T-helper 9 cell (primary cell): ENCODE measurements at places on chromosomes 5 and 9.

GRCh38 chr5:75510417-75510835, 1.0 kb downstream of the CERT1 start:
- DNase-seq, result no peak

DNA sequence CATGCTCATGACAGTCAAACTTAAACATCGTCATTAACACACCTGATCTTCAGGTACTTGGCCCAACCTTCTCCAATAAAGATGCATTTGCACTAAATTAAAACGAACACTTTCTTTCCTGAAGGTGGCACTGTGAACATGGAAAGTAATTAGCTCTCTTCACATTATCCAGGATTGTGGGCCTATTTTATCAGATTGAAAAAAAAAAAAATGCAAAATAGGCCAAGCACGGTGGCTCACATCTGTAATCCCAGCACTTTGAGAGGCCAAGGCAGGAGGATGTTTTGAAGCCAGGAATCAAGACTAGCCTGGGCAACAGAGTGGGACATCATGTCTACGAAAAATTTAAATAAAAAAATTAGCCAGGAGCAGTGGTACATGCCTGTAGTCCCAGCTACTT, 14.4 kb upstream of the CDC20B start:
- no peak for DNase-seq

GRCh38 chr9:133971981-133972941, 19.9 kb downstream of the VAV2 start:
- no peak for DNase-seq

DNA sequence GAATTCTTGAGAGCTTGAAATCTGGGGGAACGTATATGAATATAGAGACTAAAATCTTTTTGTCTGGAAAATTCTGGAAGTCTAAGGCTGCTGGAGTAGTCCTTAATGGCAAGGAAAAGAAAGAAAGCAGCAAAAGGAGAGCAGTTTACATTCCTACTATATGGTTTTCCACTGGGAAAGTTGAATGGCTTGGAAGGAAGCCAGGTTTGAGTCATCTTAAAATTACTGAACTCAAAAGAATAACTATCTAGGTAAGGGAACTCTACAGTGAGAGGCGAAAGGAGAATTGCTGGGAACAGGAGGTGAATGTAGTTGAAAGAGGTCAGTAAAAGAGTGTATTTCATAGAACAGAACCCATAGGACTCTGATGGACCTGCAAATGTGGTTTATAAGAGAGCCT, 258.1 kb upstream of the EDIL3 start:
- DNase-seq, result no peak

DNA sequence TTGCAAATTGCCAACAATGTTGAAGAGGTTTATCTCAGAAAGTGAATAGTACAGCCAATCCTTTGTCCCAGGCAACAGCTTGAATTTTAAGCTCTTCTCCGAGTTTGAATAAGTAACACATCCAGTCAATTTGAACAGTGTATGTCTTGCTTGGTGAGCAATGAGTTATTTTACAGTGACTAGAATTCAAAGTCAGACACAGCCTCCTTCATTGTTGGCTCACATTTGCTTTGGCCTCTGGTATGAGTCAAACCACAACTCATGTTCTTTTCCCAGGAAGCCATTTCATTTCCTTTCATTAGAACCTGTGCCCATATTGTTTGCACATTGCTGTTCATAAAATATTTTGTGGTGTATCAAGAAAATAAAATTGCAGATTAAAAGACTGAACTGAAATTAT, 622.0 kb upstream of the DAB2 start:
- no peak for DNase-seq

DNA sequence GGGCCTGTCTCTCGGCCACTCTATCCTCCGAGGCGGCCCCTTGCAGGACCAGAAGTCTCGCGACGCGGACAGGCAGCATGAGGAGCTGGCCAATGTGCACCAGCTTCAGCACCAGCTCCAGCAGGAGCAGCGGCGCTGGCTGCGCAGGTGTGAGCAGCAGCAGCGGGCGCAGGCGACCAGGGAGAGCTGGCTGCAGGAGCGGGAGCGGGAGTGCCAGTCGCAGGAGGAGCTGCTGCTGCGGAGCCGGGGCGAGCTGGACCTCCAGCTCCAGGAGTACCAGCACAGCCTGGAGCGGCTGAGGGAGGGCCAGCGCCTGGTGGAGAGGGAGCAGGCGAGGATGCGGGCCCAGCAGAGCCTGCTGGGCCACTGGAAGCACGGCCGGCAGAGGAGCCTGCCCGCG, 283.5 kb downstream of the ARHGEF28 start:
- DNase-seq, result no peak

DNA sequence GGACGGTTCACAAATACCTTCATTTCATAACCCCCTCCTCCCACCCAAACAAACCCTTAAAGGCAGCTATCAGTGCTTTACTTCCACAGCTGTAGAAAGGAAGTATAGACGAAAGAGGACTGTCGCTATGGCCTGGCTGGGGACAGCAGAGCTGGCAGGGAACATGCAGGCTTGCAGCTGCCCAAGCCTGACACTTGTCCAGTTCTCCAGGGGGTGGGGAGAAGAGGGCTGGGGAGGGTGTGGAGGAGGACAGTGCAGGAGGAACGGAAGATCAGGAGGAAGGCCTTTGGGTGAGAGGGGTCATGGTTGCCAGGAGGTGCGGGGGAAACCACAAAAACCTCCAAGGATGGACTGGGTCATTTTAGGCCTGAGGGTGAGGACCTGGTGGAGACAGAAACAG, 25.9 kb downstream of the ARPC5L start:
- DNase-seq, result no peak

DNA sequence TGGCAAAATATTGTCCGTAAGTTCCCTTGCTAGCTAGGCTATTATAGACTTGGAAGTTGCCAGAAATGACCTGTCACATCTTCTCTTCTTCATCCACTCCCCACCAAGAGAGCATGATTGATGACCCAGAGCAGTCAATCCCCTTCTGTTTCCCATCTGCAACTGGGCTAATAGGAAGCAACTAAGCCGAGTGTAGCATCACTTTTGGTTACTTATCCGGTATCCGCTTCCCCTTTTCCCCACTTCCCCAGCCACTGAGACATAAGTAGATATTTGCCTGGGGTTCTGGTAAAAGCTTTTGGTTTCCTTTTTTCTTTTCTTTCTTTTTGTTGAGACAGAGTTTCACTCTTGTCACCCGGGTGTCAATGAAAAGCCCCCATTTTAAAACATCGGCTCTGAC, 29.4 kb upstream of the LIFR start:
- DNase-seq, result no peak

GRCh38 chr9:2159521-2160454, 144.6 kb downstream of the SMARCA2 start:
- no peak for DNase-seq

DNA sequence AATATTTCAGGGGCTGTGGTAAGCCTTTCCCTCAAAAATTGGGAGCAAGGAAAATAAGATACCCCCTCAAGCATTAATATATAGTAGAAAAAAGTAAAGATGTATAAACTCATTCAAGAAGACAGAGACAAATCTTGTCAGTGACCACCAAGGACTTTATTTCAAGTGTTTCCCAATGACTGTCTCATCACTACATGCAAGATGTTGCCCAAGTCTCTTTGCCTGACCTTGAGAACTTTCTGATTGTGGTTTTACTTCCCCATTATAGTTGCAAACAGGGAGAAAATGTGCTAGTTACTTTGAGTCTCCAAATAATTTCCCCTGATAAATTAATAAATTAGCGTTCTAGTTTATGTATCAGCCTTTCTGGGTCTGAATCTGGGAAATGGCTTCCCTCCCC, 4.0 kb upstream of the SLC46A2 start:
- no peak for DNase-seq

GRCh38 chr5:14129123-14129522, 14.0 kb upstream of the TRIO start:
- DNase-seq, result no peak

DNA sequence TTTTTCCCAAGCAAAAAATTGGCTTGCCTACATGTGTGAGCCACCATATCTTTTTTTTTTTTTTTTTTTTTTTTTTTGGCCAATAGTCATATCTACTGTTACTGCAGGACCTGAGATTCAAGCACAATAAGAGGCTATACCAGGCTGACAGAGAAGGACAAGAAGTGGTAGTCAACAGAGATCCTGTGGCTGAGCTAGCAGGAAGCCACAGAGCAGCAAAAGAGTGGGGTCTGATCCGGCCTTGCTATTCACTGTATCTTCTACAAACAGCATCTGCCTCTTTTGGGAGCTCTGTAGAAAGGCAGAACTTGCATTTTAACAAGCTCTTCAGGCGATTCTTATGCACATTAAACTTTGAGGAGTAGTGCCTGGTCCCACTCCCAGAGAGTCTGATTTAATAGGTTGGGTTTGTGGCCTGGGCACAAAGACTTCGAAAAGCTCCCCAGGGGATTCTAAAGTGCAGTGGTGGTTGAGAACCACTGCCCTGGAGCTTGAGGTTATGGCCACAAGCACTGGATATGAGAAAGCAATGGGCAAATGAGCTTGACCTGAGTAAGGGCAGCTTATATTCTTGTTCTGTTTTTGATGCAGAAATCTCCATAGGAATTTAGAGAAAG, 162.8 kb downstream of the PIK3R1 start:
- DNase-seq, result no peak

- DNase-seq, result no peak
Observed at GRCh38 chr5:33850100-33850594, 41.6 kb downstream of the ADAMTS12 start.

DNA sequence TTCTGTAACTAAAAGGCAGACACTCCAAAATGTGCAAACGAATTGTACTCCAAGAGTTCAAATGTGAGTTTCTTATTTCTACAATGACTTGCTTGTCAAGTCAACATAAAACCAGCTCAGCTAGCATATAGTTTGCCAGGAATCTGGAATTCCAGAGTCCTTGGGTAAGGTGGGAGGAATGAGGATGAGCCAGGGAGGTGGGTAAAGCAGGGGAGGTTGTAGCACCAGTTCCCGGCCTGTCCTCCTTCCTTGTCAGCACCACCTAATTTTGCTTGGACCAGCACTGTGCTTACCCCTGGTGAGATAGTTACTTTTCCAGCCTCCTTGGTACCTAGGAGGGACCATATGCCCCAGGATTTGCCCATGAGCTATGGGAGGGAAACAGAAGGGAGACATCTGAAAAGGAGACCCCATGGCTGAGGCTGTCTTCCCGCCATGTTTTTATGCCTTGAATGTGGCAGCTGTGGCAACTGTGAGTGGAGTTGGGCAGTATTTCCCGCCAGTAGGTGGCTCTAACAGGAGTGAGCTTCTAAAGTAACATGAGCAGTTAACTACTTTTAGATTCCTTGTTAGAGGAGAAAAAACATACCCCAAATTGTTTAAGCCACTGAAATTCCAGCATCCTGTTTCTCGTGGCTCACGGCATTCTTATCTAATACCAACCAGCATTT, 302.5 kb downstream of the TENT4A start:
- no peak for DNase-seq

DNA sequence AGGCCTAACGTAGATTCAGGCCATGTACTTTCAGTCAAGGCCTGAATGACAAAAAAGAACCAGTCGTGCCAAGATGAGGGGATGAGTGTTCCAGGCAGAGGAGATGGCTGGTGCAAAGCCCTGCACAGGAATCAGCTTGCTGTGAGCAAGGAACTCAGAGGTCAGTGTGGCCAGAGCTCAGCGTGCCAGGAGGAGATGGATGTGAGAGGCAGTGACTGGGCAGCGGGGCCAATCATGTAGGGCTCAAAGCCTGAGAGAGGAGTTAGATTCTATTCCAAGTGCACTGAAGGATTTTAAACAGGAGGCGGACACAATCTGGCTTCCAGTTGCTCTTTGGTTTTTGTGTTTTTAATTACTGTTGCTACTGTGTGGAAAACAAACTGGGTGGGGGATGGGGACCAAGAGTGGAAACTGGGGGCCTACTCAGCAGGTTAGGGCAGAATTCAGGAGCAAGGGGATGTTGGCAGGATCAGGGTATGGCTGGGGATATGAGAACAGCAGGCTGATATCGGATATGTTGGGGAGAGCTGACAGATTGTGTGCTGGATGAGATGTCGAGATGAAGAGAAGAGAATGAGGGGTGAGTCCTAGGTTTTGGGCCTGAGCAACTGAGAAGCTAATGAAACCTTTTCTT, 64.3 kb downstream of the ANGPTL2 start:
- no peak for DNase-seq

GRCh38 chr5:23234197-23234596, 273.2 kb upstream of the PRDM9 start:
- DNase-seq, result no peak

- no peak for DNase-seq
Observed at GRCh38 chr9:20292002-20292401, 330.3 kb downstream of the MLLT3 start.

DNA sequence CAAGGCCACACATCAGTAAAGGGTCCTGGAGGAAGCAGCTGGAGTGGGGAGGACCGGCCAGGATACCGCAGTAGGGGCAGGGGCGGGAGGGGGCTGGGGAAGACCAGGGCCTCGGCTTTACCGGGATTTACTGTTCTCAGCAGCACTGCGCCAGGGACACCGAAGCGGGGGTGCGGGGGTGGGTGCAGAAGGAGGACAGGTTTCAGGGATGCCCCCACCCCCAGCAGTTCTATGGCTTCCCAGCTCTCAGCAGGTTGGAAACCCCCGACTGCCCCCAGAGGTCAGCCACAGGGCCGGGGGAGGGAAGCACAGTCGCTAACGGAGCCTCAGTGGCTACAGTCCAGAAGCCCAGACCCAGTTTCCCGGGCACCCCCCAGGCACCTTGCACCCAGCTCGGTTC, 21.3 kb downstream of the NR5A1 start:
- no peak for DNase-seq

DNA sequence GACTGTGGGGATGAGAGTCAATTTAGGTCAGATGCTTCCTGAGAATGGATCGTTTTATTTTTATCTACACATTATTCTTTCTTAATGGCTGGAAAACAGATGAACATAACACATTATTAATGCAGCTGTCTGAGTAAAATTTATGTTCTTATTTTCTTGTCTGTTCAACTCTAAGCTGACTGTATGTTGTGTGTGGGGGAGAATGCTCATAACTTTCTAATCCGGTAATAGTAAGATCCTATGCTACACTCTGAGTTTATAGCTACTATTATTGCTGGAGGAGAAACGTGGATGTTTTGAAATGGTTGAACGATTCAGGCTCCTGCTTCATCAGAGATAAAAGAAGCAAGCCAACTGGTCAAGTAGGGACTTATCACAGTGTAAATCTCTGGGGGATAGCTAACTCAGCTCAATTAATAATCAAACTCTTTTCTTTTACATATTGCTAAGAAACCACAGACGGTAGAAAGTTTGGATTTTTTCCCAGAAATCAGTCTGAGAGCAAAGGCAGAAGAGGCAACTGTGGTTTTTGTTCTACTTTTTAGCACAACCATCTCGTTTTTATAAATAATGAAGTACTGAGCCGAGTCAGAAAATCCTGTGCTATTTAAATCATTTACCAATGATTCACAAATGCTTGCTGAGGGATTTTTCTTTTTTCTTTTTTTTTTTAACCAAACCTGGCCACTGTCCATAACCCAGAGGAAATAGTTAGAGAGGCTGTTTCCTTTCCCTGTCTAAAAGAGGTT, 265.0 kb upstream of the FAM174A start:
- DNase-seq, result no peak
